ENCODE measurements at places on chromosomes 12 and 14. TPM values are rescaled to one million over a fixed set of nuclear protein-coding genes. Genes with fewer than 3 reads are reported as not detected.
A peak's percentile ranks its signal among the peaks of the same experiment; 100 is the strongest.

- no peak for DNase-seq
Measured at GRCh38 chr12:128840862-128841468, 12.3 kb upstream of the GLT1D1 start.

DNA sequence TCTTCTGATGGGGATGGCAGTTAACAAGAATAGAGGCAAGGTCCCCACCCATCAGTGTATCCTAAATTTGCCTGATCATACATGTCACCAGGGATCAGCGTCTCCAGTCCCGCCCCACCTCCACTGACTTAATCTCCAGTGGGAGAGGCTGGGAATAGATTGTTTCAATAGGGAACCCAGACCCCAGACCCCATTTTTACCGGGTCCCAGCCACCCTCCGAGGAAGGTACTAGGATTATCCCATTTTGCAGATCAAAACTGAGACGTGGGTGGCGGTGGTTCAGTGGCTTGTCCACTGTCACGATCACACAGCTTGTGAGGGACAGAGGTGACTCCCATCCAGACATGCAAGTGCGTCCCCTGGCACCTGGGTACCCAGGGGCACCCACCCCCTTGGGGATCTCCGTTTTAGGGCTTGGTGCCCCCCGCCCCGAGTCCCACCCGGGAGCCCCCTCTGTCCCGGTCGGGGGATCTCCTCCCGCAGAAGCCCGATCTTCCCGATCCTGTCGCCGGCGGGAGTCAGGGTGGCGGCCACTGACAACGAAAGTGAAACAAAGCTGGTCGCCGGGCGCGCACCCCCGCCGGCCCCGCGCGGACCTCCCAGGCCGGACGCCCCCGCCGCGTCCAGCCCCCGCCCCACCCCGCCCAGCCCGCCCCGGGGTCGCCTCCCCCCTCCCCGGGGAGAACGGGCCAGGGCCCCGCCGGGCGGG is 523 bp downstream of the WSB2 start:
- peak; percentile 18 for DNase-seq

- DNase-seq, result no peak
Measured at GRCh38 chr14:101586531-101587430, 25.5 kb downstream of the DIO3 start.

GRCh38 chr12:32084753-32085152 is 21.9 kb upstream of the BICD1 start:
- DNase-seq, result no peak

DNA sequence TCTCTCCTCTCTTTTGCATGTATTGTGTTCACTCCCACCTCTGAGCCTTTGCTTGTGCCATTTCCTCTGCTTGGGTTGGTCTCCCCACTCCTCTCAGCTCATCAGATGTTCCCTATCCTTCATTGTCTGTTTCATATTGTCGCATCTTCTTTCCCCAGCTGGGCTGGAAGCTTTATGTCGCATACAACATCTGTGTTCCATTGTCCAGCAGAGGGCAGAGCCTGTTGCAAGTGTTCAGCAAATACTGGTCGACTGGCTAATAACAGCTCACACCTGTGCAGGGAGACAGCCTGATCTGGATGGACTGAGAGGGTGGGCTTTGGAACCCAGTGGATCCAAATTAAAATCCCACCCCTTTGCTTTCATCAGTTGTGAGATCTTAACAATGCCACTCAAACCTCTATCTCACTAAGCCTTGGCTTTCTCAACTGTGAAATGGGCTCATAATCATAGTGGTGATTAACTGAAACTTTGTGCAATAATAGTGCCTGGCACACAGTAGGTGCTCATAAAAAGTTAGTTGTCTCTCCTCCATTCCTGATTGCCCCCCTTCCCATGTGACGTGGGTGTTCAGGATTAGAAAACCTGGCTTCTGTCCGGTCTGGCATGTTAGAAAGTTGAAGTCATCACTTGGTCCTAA is 75.8 kb downstream of the RIN3 start:
- DNase-seq, result no peak

GRCh38 chr14:38502239-38502638 is 246.3 kb upstream of the CLEC14A start:
- DNase-seq, result no peak

GRCh38 chr14:105022276-105022670 is 1.4 kb upstream of the CDCA4 start:
- no peak for DNase-seq

Gene CLEC4E
- not detected for total RNA-seq

DNA sequence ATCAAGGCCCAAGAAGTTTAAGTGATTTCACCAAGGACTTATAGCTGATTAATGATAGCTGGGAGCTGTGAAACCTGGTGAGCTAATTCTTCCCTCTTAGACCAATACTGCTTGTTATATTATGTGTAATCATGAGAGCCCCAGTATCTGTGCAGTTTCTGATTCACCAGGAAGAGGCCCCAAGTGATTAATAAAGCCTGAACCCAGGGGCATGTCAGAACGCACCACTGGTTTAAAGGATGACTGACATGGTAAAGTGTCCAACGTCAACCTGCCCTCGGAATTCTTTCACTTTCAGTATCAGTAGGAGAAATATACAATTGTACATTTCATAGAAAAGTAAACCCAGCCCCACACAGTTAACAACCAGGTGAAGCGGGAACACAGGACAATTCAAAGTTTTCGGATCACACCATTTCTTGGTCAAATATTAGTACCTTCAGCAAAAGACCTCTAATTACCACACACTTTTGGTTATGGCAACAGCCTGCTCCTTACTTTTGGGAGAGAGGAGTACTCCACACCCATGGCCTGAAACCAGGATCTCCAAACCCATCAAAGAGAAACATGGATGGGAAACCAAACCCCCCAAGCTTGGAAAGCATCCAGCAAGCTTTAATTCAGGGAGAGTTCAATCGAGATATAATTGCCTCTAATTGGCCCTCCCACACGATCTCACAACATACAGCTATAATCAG is 28.5 kb downstream of the TMCC3 start:
- no peak for DNase-seq

DNA sequence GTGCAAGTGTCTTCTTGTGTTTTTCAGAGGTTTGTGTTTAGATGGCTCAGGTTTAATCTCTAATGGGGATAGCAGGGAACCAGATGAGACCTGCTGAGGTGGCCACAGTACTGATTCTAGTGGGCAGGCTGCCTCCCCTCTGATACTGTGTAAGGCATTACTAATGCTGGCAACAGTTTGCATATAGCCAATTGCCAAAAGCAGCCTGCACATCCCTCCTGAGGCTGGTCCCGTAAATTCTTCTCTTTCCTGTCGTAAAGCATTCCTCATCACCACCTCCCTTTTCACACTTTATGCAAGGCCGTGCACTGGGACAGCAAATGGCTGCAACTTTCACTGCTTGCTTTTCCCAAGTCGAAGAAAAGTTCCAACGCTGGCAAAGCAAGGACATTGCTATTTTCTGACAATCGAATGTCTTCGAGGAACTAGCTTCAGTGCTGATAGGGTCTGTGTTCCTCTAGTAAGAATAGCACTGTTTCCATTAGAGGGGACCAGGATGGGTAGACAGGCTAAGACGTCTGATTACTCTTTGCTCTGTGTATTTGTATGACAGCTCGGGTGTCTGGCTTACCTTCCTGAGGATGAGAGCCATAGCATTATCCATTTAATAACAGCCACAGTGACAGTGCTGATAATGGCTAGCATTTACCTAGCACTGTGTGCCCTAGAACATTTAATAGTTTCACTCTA is 178.2 kb upstream of the HIF1A start:
- DNase-seq, result no peak

DNA sequence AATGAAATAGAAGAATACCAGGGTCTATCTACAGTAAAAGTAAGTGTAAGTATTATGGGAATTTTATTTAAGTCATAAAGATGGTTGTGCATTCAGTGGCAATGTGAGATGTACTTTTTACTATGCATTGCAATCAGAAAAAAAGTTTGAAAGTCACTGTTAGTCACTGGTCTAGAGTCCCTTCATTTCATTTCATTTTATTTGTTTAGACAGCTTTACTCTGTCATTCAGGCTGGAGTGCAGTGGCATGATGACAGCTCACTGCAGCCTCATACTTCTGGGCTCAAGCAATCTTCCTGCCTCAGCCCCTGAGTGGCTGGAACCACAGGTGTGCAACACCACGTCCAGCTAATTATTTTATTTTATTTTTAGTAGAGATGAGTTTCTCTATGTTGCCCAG is 42.6 kb downstream of the TGFB3 start:
- DNase-seq, result no peak

- no peak for DNase-seq
Measured at GRCh38 chr14:92259613-92260357, 63.2 kb upstream of the SLC24A4 start.

Data from neural crest cell (in vitro differentiated cells).